ENCODE measurements at places on chromosomes 11 and 22.

- DNase-seq: no peak
These were observed 18.8 kb downstream of the RASD2 start for GRCh38 chr22:35559354-35560005.

DNA sequence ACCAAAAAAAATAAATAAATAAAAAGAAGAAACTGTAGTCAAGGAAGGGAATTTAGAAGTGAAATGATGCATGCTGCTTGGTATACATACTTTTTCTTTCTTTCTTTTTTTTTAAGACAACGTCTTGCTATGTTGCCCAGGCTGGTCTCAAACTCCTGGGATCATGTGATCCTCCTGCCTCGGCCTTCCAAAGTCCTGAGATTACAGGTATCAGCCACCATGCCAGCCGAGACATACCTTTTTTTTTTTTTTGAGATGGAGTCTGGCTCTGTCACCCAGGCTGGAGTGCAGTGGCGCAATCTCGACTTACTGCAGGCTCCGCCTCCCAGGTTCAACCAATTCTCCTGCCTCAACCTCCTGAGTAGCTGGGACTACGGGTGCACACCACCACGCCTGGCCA is 21.7 kb upstream of the ARRB1 start:
- DNase-seq: no peak

DNA sequence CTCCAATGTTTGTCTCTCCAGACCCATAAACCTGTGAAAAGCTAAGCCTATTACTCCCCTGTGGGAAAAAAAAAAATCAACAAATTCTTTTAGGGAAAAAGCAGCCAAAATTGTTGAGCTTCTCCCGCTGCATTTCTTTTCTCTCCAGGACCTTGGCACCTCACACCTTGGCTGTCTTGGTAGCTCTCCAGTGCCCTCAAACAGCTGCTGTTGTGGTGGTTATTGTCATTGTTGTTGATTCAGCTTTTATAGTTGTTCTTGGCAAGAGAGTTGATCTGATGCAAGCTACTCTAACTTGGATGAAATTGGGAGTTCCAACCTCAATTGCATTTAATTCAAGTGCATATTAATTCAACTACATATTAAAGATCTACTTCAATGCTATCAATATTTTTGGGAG is 516.9 kb upstream of the LARGE1 start:
- no peak for DNase-seq

DNA sequence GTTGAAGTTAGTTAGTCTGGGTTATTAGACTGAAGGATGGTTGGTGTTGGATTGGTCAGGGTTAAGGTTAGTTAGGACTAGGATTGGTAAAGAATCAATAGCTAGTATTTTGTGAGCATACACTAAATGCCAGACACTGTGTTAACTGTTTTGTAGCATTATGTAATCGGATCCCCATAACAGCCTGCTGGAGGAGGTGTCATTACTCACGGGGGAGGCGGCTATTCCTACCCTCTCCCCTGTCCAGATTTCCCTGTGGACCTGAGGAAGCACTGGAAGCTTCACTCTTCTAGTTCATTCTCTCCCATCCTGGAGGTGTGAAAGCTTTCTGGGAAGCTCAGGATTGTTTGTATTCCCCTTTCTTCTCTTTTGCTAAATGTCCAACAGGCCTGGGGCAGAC is 40.5 kb upstream of the KCNJ11 start:
- no peak for DNase-seq

- peak; percentile 65 for DNase-seq
These were observed at the start of gene MYRF for GRCh38 chr11:61752117-61752924. TSS of gene MYRF (plus strand) at chr11:61752636. CDS start at chr11:61752745, 109 bp downstream.

GRCh38 chr11:74480688-74481417 is 12.7 kb downstream of the LIPT2 start:
- no peak for DNase-seq

DNA sequence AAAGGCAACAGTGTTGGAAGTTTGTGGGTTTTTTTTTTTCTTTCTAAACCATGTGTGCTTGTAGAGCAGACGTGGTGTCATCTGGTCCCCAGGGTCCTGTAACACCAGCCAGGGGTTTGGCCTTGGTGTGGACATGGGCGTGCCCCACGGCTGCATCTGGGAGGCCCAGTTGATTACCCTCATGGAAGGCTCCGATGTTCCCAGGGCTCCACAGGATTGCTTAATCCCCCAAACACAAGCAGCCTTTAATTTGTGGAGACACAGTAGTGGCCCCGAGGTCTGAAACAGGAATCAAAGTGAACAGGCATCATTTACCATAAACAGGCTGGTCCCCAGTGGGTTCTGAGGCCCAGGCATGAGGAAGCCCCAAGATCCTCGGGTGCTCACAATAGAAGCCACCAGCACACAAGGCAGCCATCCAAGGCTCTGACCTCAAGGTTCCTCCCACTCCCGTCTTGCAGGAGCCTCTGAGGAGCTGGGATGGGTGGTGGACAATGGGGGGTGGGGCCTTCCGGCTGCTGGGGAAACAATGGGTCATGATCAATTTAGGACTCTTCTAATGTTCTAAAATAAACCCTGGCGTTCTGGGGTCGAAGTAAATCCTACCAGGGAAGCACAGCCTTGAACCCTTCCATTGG is 115.0 kb upstream of the CD82 start:
- no peak for DNase-seq

- DNase-seq: peak; percentile 65
These were observed 24.9 kb upstream of the GRAMD1B start for GRCh38 chr11:123405123-123405592.

GRCh38 chr11:113324250-113324649 is 9.9 kb downstream of the TTC12 start:
- no peak for DNase-seq

- DNase-seq: no peak
These were observed 561.0 kb downstream of the INSC start for GRCh38 chr11:15675683-15676082.

DNA sequence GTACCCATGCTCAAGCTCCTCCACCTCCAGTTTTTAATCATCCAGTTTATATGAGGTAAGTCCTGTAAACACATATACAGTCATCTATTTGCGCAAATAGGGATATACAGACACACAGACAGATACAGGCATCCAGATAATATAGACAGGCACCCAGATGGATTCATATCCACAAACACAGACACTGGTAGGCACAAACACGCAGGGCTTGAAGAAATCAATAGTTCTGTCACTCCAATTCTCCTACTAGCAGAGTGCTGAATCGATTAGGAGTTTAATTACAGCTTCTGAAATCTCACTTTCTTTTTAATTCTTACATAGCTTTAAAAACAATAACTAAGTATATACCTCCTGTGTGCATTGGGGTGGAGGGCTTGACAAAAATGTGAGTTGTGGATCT is 56.0 kb downstream of the INSC start:
- no peak for DNase-seq

DNA sequence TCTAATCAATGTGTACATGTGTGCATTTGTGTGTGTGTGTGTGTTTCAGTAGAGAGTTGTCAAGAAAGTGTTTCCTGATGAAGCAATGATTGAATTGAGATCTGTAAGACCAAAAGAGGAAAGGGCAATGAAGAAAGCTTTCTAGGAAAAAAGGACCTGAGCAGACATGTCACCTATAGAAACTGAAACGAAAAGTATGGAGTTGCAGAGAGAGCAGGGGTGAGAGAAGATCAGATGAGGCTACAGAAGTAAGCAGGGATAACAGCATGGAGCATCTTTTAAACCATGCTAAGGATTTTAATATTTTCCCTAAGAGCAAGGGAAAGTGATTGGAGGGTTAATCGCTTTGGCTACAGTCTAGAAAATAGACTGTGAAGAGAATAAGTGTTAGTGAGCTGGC is 1459.4 kb upstream of the TENM4 start:
- DNase-seq: no peak

- no peak for DNase-seq
These were observed 12.7 kb downstream of the TMEM45B start for GRCh38 chr11:129828301-129828836.

- peak; percentile 93 for DNase-seq
These were observed 40.6 kb upstream of the CRYBB3 start for GRCh38 chr22:25159028-25159427.

DNA sequence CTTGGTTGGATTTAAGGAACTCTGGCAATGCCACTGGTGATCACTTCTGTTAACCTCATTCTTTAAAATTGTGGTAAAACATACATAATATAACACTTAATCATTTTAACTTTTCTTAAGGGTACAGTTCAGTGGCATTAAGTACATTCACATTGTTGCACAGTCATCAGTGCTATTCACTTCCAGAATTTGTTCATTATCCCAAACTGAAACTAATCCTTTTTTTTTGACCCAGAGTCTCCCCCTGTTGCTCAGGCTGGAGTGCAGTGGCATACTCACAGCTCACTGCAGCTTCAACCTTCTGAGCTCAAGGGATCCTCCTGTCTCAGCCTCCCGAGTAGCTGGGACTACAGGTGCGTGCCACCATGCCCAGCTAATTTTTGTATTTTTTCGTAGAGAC is 10.6 kb downstream of the ELF5 start:
- no peak for DNase-seq

GRCh38 chr22:42747701-42748513 is 27.2 kb upstream of the A4GALT start:
- DNase-seq: peak; percentile 46

DNA sequence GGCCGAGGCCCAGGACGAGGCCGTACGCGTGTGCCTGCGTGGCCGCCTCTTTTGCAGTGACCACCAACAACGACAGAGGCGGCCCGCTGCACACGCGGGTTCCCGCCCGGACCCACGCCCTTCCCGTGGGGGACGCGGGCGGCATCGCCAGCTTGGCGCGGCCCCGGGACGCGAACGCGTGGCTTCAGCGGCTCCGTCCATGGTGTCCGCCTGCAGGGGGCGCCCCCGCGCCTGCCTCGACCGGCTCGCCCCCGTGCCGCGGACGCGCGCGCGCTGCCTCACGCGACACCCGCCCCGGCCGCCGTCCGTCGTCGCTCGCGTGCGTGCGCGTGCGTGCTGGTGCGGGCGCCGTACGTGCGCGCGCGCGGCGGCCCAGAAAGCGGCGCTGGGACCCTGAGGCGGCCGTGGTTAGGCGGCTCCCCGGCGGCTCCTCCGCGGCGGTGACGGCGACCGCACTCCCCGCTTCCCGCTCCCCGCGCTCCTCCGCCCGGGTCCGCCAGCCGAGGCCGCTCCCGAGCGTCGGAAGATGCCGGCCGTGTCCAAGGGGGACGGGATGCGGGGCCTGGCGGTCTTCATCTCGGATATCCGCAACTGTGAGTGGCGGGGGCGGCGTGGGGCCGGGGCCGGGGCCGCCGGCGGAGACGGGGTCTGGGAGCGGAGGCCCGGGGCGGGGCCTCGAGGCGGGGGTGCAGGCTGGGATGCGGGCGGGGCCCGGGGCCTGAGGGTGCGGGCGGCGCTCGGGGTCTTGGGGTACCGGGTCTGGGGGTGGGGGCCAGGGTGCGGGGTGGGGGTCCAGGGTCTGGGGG is at the start of gene AP2A2:
Gene AP2A2 (plus strand): TSS at position 375 of the 806 bp plus-strand sequence. CDS start 152 bp downstream, at position 527.
- peak; percentile 96 for DNase-seq

- DNase-seq: no peak
These were observed 2.8 kb downstream of the CFL1 start for GRCh38 chr11:65854852-65855837.

DNA sequence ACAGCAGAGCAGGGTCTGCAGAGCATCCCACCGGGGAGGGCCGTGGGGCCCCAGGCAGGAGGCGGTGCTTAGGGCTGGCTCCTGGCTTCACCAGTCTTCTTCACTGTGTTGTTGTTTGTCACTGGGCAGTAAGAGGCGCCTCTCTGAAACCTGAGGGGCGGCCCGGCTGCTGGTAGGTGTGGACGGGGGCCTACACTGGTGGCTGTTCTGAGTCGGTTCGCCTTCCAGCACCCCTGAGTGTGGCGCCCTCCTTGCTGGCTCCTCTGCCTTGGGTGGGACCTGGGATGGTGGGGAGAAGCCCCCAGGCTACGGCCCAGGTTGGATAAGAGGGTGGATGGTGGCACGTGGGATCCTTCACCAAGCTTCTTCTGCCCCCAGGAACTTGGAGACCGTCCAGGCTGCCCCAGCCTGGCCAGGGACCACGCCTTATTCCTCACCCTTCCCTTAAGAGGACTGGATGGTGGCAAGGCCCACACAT is 10.4 kb upstream of the GRAMD4 start:
- no peak for DNase-seq

GRCh38 chr22:20388200-20388599 is 5.8 kb upstream of the ZNF74 start:
- DNase-seq: no peak

DNA sequence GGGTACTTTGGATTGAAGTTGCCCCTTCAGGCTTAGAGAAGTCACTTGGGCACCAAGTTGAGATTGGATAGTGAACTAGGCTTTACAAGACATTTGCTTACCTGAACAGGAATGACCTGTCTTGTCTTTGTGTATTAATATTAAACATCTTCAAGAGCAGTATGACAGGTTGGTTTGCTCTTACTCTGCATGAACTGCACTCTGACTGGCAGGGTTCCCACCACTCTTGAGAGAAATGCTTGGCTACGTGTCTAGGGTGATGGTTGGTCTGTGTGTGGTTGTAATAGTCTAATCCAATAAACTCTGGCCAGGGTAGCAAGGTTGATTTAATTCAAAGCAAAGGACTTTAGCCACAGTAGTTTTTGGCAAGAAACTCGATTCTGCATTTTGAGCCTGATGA is 20.1 kb upstream of the SPTBN2 start:
- peak; percentile 55 for DNase-seq

- DNase-seq: no peak
These were observed 6.5 kb downstream of the PANX2 start for GRCh38 chr22:50176850-50177536.

GRCh38 chr11:35917676-35918075 is 26.2 kb upstream of the LDLRAD3 start:
- DNase-seq: no peak

DNA sequence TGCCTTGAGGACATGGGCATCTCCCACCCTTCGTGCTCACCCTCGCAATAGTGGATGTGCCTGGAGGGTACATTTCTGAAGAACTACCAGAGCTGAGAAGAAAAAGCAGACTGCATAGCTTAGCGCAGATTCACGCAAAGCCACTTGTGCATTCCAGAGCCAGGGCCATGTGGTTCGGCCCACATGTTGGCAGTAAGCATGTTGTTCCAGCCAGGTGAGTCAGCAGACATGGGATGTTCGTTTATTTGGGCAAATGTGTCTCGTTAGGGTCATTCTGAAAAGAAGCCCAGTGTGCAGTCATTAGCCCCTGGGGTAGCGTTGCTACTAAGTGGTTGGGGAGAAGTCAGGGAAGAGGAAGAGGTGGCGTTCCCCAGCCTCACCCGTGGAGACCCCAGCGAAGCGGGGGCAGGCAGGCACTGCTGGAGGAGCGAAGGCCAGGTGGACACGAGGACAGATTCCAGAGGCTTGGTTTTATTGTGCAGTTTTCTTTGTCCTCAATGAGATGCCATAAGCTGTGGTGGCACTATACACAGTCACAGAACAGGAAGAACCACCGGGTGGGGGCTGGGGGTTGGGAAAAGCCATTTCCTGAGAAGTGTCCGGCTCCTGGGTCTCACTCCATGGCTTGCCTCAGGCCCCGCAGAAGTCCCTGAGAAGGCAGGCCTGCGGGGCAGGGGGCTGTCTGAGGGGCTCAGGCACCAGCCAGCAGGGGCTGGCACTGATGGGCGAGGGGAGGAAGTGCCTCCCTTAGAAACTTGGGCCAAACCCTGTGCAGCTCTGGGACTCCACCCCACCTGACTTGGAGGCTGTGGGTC is 5.0 kb downstream of the THY1 start:
- no peak for DNase-seq

DNA sequence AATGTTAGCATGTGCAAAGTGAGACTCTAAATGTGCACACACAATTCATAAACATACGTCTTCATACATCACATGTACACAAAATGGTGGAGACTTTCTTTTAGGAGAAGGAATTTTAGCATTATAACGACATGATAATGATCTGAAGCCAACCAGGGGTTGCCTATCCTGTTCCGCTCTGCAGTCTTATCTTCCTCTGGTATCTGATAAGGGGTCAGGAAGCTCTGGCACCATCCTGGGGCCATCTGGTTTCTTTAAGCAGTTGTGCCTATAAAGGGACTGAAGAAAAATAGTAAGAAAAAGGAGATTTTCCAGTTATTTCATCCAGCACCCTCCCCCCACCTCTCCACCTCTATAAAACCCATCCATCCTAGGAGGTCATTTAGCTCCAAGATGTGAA is 5.8 kb upstream of the NUP50 start:
- no peak for DNase-seq
